Pericardium fibroblast (primary cell): ENCODE measurements at places on chromosomes 1 and 21. TPM values are rescaled to one million over a fixed set of nuclear protein-coding genes. Genes with fewer than 3 reads are reported as not detected.

The AMY1B gene
- not detected in 2 replicates for total RNA-seq

The BCL10 gene
- 12.4 and 21.7 TPM in 2 replicates for total RNA-seq

The PCP4L1 gene
- not detected in 2 replicates for total RNA-seq

The SPRR1A gene
- not detected in 2 replicates for total RNA-seq

The LAPTM5 gene
- total RNA-seq, result 0.35 TPM in 1 of 2 replicates, not detected in the other

The TSPAN2 gene
- total RNA-seq, result 2.5 TPM in 1 of 2 replicates, not detected in the other

The TACSTD2 gene
- total RNA-seq, result under 0.01 TPM in 1 of 2 replicates, not detected in the other

The ARHGEF10L gene
- 10.6 and 10.7 TPM in 2 replicates for total RNA-seq

The C1orf167 gene
- total RNA-seq, result 0.93 TPM in 1 of 2 replicates, not detected in the other

The NBPF6 gene
- total RNA-seq, result not detected in 2 replicates

The ASCL5 gene
- not detected in 2 replicates for total RNA-seq

The GUCA2A gene
- total RNA-seq, result not detected in 2 replicates

The CYP4Z1 gene
- total RNA-seq, result not detected in 2 replicates

The TSPAN1 gene
- 0.12 TPM in 1 of 2 replicates, not detected in the other for total RNA-seq

The FAM177B gene
- not detected in 2 replicates for total RNA-seq

The COL16A1 gene
- 110 and 170 TPM in 2 replicates for total RNA-seq

The ORC1 gene
- 0.35 and 0.77 TPM in 2 replicates for total RNA-seq

The SH2D1B gene
- total RNA-seq, result not detected in 2 replicates

The FGR gene
- total RNA-seq, result not detected in 2 replicates
